Activated T-helper 1 cell treated with anti-CD3 and anti-CD28 coated beads, Interleukin-2, amount 50 U/mL, for 16 hours (primary cell): ENCODE measurements at places on chromosomes 2 and 18.
A peak's percentile ranks its signal among the peaks of the same experiment; 100 is the strongest.

DNA sequence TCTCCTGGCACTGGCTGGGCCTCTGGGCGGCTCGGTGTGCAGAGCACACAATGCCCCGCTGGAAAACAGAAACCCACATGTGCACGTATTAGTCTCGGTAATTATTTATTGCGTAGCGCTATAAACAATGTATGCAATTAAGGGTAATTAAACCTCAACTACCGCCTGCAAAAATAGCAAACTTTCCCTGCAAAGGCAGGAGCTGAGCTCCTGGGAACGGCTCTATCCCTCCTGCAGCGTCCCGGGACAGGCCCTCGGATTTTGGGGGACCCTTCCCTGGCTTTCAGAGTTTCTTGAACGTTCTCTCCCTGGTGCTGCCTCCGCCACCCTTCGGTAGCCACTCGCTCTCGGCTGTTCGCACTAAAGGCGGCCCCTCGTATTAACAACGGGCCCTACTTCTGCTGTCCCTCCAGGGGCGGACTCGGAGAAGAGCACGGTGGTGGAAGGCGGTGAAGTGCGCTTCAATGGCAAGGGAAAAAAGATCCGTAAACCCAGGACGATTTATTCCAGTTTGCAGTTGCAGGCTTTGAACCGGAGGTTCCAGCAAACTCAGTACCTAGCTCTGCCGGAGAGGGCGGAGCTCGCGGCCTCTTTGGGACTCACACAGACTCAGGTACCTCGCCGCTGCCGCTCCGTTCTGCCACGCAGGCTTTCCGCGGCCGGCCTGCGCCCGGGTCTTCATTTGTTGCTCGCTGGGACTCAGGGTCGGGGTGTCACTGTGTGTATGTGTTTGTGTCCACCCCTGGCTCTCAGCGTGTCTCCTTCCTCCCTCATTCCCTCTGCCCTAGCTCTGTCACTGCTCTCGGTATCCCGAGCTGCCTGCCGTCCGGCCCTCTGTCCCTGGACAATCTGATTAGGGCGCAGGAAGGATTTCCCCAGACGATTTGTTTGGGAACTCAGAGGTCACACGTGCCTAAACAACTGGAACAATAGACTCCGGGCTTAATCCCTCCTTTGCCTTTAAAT is 1.2 kb downstream of the DLX1 start:
- peak; percentile 38 for DNase-seq

GRCh38 chr2:42270757-42271156 is 90.3 kb downstream of the COX7A2L start:
- no peak for DNase-seq

DNA sequence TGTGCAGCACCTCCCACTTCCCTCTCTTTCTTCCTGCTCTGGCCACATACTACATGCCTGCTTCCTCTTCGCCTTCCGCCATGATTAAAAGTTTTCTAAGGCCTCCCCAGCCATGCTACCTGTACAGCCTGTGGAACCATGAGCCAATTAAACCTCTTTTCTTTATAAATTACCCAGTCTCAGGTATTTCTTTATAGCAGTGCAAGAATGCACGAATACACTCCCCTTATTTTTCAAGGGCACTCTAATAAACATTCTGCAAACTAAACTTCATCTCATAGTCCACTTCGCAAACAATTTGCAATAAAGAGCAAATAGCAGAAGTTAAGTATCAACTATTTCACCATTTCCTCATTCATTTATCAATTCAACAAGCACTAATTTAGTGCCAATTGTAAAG is 351.3 kb downstream of the PID1 start:
- DNase-seq: no peak

DNA sequence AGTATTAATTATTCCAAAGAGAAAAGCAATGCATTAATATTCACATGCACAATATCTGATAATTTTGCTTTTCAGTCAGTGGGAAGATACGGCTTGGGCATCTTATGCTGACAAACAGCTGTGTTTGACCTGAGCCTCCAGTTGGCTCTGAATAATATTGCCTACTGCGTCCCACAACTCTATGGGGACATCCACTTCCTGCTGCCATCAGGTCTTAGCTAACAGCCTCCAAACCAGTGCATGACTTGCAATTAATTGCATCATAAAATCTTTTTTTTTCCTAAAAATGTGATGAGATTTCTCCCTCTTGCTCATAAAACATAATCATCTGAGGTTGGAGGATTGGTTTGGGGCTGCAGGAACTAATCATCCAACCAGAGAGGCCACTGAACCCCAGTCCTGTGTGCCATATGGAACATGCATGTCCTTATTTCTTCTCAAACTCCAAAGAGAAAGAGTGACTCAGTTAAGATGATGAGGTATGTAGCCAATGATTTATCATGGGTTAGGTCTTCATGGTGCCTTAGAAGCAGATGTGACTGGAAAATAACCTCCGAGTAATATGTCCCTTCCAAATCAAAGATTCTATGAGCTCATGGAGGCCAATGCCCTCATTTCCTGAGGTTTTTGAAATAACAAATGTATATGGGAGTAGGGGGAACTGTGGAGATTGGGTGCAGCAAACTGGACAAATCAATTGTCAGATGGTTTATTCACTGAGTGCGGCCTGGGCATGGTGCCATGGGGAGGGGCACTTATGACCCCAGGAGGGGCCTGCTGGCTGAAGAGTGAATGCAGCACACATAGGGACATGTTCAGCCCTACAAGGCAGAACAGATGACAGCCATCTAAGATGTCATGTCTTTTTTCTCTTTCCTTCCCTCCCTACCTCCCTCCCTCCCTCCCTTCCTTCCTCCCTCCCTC is 39.4 kb downstream of the EDAR start:
- no peak for DNase-seq

DNA sequence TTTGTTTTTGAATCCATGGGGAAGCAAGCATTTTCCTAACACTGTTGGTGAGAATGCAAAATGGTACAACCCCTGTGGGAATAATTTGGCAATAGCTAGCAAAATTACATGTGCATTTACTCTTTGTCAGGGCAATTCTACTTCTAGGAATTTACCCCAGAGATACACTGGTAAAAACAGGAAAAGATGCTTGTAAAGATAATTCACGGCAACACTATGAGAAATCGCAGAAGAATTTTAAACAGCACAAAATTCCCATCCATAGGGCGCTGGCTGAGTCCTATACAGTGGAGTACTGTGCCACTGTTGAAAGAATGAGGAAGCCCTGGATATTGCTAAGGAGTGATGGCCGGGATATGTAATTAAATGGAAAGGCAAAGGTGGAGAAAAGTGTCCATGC is 75.8 kb downstream of the DGKD start:
- DNase-seq: no peak

- no peak for DNase-seq
Measured at GRCh38 chr2:71524476-71524875, 71.1 kb downstream of the DYSF start.

DNA sequence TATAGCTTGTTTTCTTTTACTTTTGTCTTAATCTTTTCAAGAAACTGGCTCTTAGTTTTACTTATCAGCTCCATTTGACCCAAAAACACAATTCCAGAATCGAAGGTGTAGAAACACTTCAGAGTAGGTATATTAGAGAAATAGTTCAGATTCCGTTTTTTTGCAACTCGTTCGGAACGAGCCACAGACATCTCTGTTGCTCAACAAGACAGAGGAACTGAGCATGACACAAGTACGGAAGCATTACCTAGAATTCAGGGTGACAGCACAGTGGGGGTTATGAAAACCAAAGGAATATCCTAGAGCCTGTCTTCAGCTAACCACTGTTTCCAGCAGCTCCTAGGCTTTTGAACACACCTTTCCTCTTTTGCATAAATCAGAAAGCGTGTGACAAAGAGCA is 5.0 kb downstream of the HRH4 start:
- no peak for DNase-seq

GRCh38 chr2:174682007-174682577 is 82.2 kb downstream of the CHRNA1 start:
- DNase-seq: no peak

DNA sequence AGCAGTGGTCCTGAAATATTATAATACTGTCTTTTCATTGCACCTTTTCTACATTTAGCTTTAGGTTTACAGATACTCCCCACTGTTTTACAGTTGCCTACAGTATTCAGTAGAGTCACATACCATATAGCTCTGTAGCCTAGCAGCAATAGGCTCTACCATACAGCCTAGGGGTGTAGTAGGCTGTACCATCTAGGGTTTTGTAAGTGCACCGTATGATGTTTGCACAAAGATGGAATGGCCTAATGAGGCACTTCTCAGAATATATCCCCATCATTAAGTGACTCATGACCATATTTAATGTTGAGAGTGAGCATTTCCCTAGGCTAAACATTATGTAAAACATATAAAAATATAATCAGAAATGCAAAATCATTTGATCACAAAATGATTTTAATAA is 511.3 kb upstream of the RAB12 start:
- DNase-seq: no peak

- no peak for DNase-seq
Measured at GRCh38 chr2:217746808-217747207, 256.0 kb downstream of the TNS1 start.

- no peak for DNase-seq
Measured at GRCh38 chr2:31282634-31283033, 48.7 kb downstream of the EHD3 start.

- no peak for DNase-seq
Measured at GRCh38 chr2:114123925-114124324, 234.0 kb downstream of the ACTR3 start.

- DNase-seq: no peak
Measured at GRCh38 chr2:186544255-186544675, 45.6 kb upstream of the ITGAV start.
